Erythroblast (primary cell): ENCODE measurements at places on chromosomes 7 and 10.

- DNase-seq: no peak
Measured at GRCh38 chr10:79125092-79125491, 56.3 kb downstream of the ZMIZ1 start.

GRCh38 chr7:131244259-131244852 is 83.3 kb upstream of the MKLN1 start:
- no peak for DNase-seq

GRCh38 chr7:4225361-4225771 is 456.7 kb upstream of the FOXK1 start:
- no peak for DNase-seq

GRCh38 chr7:130069179-130069977 is 956 bp upstream of the KLHDC10 start:
- no peak for DNase-seq

- DNase-seq: no peak
Measured at GRCh38 chr10:113681533-113682470, 2.1 kb downstream of the CASP7 start.

- no peak for DNase-seq
Measured at GRCh38 chr7:85226361-85227085, 39.7 kb upstream of the SEMA3D start.

DNA sequence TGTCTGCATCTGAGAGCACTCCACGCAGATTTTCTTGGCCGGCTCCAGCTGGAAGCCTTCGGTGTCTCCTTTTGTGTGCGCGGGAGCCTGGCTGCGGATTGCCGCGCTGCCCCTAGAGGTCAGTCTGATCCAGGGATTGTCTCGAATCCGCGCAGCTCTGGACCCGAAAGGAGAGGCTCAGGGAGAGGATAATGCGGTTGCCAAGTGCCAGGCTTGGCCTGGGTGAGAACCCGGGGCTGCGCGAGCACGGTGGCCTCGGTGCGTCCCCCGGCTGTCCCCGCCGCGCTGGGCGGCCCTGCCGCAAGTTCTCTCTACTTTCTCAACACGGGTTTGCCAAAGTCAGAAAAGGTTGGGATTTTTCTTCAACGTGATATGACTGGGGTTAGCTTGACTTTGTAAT is 140.9 kb downstream of the ADCYAP1R1 start:
- DNase-seq: peak; percentile 44

DNA sequence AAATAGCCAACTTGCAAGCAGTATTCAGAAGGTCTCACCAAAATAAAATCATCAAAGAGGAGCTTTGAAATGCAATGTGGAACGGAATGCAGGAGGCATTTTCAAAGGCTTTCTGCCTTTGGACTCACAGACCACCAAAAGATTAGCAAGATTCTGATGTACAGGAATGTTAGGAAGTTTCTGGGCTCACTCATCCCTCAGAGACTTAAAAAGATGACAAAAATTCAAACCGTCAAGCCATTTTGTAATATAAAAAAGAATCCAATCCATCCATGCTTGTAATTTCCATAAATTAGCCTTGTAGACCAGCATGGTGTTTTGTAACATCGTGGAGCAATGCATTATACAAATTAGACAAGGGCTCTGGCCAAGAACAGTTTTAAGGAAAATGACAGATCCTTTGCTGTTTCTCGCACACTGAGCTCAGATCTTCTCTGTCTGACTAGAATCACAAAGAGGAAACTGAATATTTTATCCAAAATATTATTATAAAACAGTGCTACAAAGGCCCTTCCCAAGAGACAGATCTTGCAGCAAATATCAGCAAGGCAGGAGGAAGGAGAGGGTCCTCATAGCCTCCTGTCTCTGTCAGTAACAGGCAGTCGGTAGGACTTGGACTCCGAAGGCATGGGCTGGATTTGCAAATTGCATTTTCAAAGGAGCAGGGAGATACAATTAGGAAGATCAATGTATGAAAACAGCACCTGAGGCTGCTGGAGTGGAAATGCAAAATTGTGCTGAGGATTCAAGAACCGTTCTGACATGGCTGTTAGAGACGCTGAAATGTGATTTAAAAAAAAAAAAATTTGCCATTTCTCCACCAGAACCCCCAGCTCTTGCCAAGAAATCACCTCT is 57.4 kb upstream of the NRP1 start:
- DNase-seq: no peak

- DNase-seq: no peak
Measured at GRCh38 chr7:41882256-41882655, 179.4 kb upstream of the INHBA start.
